Ovary (tissue), 10 donors: ENCODE measurements at places on chromosomes 1 and 21. TPM values are rescaled to one million over a fixed set of nuclear protein-coding genes. Genes with fewer than 3 reads are reported as not detected.

Gene PRRX1
- 80.3 TPM for polyA plus RNA-seq

Gene HNRNPCL2
- polyA plus RNA-seq = not detected

Gene SH2D2A
- polyA plus RNA-seq = 0.19 TPM

Gene ALPL
- polyA plus RNA-seq = 4.1 TPM

Gene PDPN
- 59.0 TPM for polyA plus RNA-seq

Gene SLC16A4
- polyA plus RNA-seq = 33.0 TPM

Gene GIPC2
- polyA plus RNA-seq = 2.7 TPM

Gene AQP10
- polyA plus RNA-seq = not detected

Gene SPRR4
- polyA plus RNA-seq = not detected

Gene LRRC39
- polyA plus RNA-seq = 0.58 TPM

Gene GBP1
- 15.2 TPM for polyA plus RNA-seq

Gene CELA3B
- polyA plus RNA-seq = not detected

Gene PDZK1IP1
- polyA plus RNA-seq = 0.42 TPM

- DNase-seq = peak; percentile 84
Observed at GRCh38 chr1:110495926-110496600, 22.9 kb downstream of the KCNA10 start.

- DNase-seq = peak; percentile 71
Observed at GRCh38 chr1:155277902-155278688, 832 bp downstream of the HCN3 start.

GRCh38 chr1:58785442-58786058 is 1.7 kb upstream of the JUN start:
- no peak for DNase-seq

GRCh38 chr1:21756393-21757089 is 26.4 kb downstream of the USP48 start:
- no peak for DNase-seq

DNA sequence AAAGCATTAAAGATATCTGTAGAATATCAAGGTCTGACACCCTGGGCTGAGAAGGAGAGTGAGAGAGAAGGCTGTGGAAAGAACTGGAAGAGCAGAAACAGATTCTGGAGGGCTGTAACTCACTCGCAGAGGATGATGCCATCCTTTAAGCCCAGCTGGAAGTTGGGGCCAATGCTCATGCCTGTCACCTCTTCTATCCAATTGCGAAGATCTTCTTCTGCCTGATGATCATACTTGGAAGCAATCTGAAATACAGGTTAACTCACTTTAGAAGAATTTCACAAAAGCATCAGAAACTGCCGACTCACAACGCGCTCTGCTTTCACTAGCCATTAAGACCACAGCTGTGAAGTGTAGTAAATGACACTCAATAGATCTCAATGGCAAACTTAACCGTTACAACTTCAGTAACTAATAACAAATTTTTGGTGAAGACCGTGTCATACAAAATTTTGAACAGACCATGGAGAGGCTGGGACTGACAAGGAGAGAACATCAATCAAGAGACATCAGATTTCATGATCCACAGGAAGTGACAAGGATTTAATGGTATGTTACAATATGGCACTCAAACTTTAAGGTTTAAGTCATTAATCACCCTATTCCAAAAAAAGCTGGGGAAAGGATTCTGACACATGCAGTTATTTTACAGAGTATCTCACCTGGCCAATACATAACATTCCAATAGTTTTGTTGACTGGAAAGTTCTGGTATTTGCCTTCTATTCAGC is 23.5 kb downstream of the CNN3 start:
- no peak for DNase-seq

- no peak for DNase-seq
Observed at GRCh38 chr1:80427881-80428280, 1372.9 kb upstream of the ADGRL2 start.

DNA sequence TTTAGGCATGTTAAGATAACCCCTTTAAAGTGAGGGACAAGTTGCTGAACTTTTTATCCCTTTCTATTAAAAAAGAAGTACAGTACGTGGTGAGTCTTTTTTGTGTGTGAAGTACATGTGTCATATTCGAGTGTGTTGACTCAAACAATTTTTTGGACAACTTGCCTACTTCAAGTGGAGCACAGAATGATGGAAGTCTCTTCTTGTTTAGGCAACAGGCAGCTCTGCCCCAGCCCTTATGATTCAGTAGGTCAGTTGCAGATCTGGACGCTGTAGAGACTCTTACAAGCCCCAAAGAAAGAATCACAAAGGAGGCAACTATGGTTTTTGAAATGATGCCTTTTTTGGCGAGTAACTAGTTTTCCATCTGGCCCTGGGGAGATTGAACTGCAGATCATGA is 14.4 kb upstream of the ZFP69B start:
- DNase-seq = no peak

DNA sequence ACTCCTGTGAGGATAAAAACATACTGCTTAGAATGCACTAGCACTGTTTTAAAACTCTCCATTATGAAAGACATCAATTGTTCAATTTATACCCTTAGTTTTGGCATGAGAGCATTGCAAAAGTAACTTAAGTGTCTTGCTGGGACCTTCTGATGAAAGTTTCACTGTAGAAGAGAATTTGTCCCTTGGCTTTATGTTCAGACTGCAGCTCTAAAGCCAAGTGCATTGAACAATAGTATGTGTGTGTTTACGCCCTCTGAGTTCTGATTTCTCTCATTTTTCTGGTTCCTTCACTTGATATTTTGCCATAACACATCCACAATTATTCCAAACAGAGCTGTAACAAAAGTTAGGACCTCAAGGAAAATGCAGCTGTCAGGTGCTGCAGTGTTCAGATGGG is 474.6 kb downstream of the DISC1 start:
- DNase-seq = no peak

- DNase-seq = no peak
Observed at GRCh38 chr1:12302798-12303447, 73.1 kb downstream of the VPS13D start.

- peak; percentile 46 for DNase-seq
Observed at GRCh38 chr1:44847845-44848244, 4.8 kb upstream of the PTCH2 start.

- DNase-seq = no peak
Observed at GRCh38 chr21:46549650-46550049, 55.2 kb downstream of the S100B start.

DNA sequence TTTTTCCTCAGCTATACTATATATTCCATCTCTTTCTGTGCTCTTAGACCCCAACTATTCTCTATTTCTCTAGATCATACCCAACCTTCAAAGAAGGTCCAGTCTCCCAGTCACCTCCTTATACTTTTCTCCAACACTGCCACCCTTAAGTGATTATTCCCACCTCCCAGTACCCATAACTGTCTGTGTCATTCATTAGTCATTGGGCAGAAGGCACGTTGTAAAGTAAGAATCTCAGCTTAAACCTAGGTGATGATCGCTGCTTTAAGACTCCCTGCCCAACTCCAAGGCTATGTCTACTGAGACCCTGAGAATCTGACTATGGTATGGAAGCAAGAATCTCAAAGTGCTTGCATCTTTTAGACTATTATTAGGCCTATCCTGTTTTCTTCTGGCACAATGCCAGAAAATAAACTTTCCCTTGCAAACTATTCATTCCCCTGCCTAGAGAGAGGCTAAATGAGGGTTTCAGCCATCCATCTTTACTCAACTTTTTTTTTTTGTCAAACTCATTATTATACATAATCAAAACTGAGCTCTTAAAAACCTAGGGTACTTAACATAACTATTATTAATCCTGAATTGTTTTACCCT is 174.3 kb upstream of the DPT start:
- no peak for DNase-seq

GRCh38 chr1:208231881-208232661 is 12.1 kb downstream of the PLXNA2 start:
- DNase-seq = no peak

- DNase-seq = no peak
Observed at GRCh38 chr1:57440096-57440495, 16.2 kb upstream of the DAB1 start.

- no peak for DNase-seq
Observed at GRCh38 chr1:242225767-242226573, 227.1 kb upstream of the MAP1LC3C start.

- DNase-seq = no peak
Observed at GRCh38 chr1:238628110-238628509, 737.4 kb upstream of the ZP4 start.

DNA sequence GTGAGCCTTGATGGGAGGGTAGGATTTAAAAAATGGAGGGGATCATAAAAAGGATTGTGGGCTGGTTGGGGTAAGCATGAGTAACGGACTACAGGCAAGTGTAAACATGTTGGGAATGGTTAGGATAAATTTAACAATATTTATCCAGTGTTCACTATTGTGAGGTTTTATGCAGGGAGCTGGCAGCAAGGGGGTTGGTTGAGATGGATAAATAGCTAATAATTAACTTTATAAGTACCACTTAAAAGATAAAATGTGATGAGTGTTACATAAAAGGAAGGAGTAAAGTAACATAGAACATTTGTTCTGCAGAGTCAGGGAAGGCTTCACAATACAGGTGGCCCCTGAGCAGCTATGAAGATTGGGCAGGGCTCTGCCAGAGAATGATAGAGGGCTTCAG is 109.0 kb downstream of the NGF start:
- DNase-seq = no peak

- DNase-seq = no peak
Observed at GRCh38 chr1:54254055-54254454, 54.1 kb downstream of the MRPL37 start.

DNA sequence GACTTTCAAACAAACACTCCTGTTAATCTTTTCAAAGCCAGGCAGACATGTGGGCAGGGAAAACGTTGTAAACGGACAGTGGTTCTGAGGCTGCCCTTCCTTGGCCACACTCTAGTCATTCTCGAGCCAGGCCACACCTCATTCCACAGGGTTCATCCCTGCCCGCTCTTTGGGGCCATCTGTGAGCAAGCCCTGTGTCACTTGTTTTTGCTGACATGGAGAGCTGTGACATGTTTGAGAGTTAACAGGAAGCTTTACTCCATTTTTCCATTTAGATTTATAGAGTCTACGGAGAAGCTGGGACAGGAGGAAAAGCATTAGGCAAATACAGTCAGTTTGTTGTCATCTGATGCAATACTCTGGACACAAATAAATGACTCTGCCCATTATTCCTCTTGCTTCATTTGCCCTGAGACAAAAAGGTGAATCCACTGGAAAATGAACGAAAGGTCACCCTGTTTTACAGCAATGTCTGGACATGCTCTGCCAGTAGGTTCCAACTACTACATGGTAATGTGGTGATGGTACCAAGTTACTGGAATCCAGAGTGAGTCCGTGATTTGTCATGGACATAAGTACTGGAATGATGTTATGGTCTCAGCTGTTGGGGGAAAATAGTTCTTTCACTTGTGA is 126.9 kb downstream of the CLIC6 start:
- DNase-seq = no peak

- no peak for DNase-seq
Observed at GRCh38 chr1:201933840-201934430, 12.4 kb downstream of the LMOD1 start.

- DNase-seq = no peak
Observed at GRCh38 chr21:44578371-44579055, 1.9 kb downstream of the KRTAP10-5 start.
